ENCODE measurements at places on chromosomes 2 and 18. TPM values are rescaled to one million over a fixed set of nuclear protein-coding genes. Genes with fewer than 3 reads are reported as not detected.

DNA sequence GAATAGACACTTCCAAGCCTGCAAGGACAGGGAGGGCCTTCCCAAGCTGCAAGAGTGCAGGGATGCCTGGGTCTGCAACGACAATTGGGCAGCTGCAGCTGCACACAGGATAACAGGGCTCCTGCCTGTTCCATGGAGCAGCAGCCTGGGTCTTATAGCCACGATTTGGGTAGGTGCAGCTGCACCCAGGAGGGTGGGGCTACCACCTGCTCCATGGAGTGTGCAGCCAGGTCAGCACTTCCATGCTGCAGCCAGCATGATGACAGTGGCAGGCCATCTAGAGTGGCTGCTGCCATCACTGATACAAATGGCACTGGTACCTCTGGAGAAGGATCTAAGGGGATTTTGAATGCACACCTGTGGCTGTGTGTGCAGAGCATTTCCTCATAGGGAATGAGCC lies 528.5 kb downstream of the DSC3 start:
- no peaks in the 10 kb centered on the region for H3K4me1 ChIP-seq
- H3K27me3 ChIP-seq = no peaks in the 10 kb centered on the region
- no peak for DNase-seq

DNA sequence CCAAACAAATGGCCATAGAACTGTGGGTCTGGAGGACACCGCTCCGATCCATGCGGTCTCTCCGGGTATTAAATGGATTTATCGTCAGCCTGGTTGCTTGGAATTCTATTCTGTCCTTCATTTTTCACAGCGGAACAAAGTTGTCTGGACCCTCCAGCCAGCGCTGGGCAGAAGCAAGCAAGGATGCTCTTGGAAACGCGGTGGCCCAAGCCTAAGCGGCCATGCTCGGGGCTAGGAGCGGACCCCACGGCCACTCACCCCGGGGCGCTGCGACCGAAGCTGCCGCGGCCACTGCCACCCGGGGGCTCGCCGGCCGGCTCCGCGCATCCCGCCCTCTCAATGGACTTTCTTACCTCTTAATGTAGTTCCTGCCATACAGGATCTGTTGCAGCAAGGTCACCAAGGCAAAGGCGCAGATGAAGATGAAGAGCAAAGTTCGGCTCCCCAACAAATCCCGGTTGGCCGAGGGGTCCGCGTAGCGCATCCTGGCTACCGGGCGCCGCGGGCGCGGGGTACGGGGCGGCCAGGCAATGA lies 761 bp downstream of the ST8SIA5 start:
- no peak for DNase-seq
- peaks cover 16% of the 10 kb centered on the region for H3K4me1 ChIP-seq
- H3K27me3 ChIP-seq = peaks cover 17% of the 10 kb centered on the region
- H3K36me3 ChIP-seq = no peaks in the 10 kb centered on the region
- no peak overlapping the region for H3K27ac ChIP-seq
- H3K4me3 ChIP-seq = peak overlapping the region; percentile 37

DNA sequence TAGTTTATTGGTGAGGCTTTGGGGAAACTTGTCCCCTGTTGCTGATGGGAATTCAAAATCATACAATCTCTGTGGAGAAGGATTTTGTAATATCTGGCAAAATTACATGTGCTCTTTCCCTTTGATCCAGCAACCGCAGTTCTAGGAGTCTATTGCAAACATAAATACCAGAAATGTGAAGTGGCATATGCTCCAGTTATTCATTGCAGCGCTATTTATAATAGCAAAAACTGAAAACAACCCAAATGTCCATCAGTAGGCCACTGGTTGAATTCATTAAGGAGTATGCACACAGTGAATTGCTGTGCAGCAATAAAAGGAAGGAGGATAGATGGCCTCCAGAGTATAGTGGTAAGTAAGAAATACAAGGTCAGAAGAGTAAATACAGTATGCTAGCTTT lies 76.5 kb downstream of the HNRNPLL start:
- DNase-seq = no peak
- H3K27ac ChIP-seq = peak overlapping the region; percentile 25
- no peaks in the 10 kb centered on the region for H3K36me3 ChIP-seq
- H3K4me1 ChIP-seq = no peaks in the 10 kb centered on the region

GRCh38 chr2:240557808-240558207 lies at the start of gene ANKMY1:
Gene ANKMY1 (minus strand): TSS chr2:240557988. CDS start chr2:240557335, 653 bp downstream.
- H3K27me3 ChIP-seq = no peaks in the 10 kb centered on the region
- peak within 1 kb of the TSS; percentile 72 for H3K4me3 ChIP-seq
- H3K36me3 ChIP-seq = no peaks in the 10 kb centered on the region
- H3K4me1 ChIP-seq = peaks cover 42% of the 10 kb centered on the region
- no peak for DNase-seq

DNA sequence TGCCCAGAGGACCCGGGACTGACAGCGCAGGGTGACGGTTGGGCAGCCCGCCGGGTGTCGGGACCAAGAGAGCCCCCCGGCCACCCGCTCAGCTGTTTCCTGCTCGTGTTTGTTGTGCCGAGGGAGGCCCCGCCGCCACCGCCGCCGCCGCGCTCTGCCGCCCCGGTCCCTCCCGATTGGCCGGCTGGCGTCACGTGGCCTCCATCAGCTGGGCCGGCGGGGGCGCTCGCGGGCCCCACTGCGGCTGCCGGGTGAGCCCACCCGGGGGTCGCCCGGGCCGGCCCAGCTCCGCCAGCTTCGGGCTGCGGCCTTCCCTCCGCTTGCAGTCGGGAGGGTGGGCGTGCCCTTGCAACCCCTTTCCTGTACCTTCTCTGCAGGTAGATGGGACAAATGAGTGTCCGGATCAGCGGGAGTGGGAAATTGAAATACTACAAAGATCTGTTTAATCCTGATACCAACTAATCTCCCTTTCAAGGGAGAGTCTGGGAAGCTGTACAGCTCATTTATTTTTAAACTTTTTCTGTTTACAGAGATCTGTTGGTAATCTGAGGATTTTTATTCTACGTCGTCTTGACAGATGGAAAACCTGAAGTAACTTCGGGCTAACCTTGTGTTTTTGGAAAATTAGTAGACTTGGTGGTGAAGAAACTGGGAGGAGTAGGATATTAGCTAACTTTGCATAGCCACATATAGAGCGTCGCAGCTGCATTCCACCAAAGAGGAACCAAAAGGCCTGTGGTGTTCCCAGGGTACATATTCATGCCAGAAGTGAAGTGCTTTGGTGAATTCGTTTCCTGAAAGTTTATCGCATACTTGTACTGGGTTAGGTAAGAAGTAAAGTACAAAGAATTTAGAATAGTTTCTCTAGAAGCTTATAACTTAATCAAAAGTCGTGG lies 1.2 kb downstream of the YPEL5 start:
- peaks cover 27% of the 10 kb centered on the region for H3K4me1 ChIP-seq
- DNase-seq = no peak
- no peaks in the 10 kb centered on the region for H3K27me3 ChIP-seq
- peak overlapping the region; percentile 98 for H3K4me3 ChIP-seq

- H3K27me3 ChIP-seq = no peaks in the 10 kb centered on the region
- no peak for DNase-seq
- H3K27ac ChIP-seq = no peak overlapping the region
- H3K4me1 ChIP-seq = no peaks in the 10 kb centered on the region
- H3K4me3 ChIP-seq = no peak overlapping the region
Measured at GRCh38 chr2:23859983-23860382, 66.9 kb downstream of the ATAD2B start.

DNA sequence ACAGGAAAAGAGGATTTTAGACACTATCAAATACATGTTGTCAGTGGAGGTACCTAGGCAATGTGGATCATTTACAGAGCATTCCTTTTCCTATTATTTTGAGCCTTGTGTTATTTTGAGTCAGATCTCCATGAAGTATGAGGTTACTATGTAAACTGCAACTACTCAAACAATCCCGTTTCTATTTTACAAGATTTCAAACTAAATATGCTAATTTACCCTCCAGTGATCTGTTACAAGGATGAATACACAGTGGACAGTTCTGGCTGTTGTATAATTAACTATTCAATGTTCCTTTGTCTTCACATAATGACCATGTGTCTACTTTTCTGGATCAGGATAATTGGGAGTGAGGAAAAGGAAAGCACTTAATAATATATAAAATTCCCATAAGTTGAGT lies 4.6 kb downstream of the HOXD1 start:
- no peak overlapping the region for H3K27ac ChIP-seq
- peaks cover 99% of the 10 kb centered on the region for H3K27me3 ChIP-seq
- DNase-seq = no peak
- H3K4me3 ChIP-seq = no peak overlapping the region

DNA sequence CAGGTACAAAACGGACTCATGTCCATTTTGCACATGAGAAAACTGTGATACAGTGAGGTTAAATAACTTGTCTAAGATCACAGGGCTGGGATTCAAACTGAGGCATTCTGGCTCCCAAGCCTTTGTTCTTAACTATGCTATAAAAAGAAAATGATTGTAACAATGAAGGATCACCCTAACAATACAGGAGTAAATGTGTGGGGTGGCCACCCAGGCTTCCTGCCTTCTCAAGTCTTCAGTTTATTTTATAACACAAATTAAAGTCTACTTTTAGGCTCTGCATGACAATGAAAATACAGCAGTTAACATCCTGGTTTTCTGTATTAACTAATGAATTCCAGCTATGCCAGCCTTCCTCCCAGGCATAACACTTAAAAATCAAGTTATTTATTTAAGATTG lies 7.6 kb downstream of the WDFY1 start:
- H3K4me1 ChIP-seq = peaks cover 81% of the 10 kb centered on the region
- no peaks in the 10 kb centered on the region for H3K27me3 ChIP-seq

DNA sequence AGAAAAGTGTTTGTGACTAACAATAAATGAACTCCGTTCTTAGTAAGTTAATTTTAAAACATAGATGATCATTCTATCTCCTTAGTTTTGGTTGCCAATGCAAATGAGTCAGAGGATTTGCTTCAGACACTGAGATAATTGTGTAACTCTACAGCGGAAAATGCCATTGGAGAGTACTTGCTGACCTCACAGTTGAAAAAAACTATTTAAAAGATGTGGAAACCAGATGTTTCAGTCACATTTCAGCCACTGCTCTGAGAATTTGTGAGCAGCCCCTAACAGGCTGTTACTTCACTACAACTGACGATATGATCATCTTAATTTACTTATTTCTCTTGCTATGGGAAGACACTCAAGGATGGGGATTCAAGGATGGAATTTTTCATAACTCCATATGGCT lies at the start of gene TNFAIP6:
TNFAIP6 (plus strand) TSS at position 234 of the 400 bp plus-strand sequence; CDS start at position 309, 75 bp downstream.
- no peaks in the 10 kb centered on the region for H3K36me3 ChIP-seq
- no peaks in the 10 kb centered on the region for H3K27me3 ChIP-seq
- DNase-seq = no peak
- no peaks in the 10 kb centered on the region for H3K4me1 ChIP-seq
- no peak within 1 kb of the TSS for H3K27ac ChIP-seq

GRCh38 chr2:197001921-197002320 lies 75.4 kb upstream of the PGAP1 start:
- H3K27ac ChIP-seq = no peak overlapping the region
- DNase-seq = no peak
- H3K27me3 ChIP-seq = no peaks in the 10 kb centered on the region
- no peak overlapping the region for H3K4me3 ChIP-seq
- peaks cover 4% of the 10 kb centered on the region for H3K36me3 ChIP-seq
- no peaks in the 10 kb centered on the region for H3K4me1 ChIP-seq

DNA sequence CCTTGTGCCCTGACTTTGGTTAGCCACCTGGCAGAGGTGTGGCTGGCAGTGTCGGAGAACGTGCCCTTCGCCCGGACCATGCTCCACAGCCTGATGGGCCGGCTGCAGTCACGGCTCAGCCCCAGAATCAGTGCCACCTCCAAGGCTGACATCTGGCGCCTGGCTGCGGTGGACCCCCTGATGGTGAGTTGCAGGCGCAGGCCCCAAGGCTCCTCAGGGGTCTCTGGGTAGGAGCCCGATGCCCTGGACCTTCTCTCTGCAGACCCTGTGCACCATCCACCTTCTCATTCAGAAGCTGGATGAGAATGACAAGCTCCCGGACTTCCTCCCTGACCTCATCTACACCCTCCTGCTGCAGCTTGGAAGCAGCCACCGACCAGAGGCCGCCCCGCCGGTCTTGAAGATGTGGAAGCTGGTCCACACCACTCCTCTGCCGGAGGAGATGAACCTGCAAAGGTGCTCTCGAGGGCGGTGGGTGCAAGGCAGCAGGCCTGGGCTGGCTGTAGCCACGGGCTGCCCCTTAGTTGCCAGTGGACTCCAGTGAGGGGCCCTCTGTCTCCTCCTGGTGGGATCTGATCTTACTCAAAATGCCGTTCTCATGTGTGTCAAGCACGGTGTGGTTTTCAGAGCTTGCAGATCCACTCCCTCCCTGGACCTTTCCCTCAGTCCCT lies 32.1 kb downstream of the HJURP start:
- H3K4me1 ChIP-seq = no peaks in the 10 kb centered on the region
- H3K4me3 ChIP-seq = no peak overlapping the region
- no peak for DNase-seq
- no peaks in the 10 kb centered on the region for H3K27me3 ChIP-seq

DNA sequence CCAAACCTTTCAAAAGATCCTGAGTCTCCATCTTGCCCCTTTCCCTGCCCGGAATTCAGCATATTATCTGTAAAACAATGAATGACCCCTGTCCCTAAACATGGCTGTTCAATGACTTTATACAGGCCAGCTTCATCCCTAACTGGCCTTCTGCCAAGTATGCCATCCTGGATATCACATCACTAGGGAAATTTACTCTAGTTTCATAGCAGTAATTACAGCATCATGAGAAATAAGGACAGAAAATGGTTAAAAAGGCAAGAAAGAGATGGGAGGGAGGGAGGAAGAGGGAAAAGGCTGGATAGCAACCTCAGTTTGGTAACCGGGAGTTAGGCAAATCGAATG lies 4.4 kb downstream of the MBOAT2 start:
- no peak for DNase-seq
- H3K27ac ChIP-seq = no peak overlapping the region
- H3K4me3 ChIP-seq = no peak overlapping the region
- H3K36me3 ChIP-seq = no peaks in the 10 kb centered on the region

- no peaks in the 10 kb centered on the region for H3K36me3 ChIP-seq
- H3K4me3 ChIP-seq = no peak overlapping the region
- DNase-seq = no peak
- H3K4me1 ChIP-seq = peaks cover 25% of the 10 kb centered on the region
- no peak overlapping the region for H3K27ac ChIP-seq
- H3K27me3 ChIP-seq = no peaks in the 10 kb centered on the region
Measured at GRCh38 chr2:143399631-143400069, 270.4 kb downstream of the ARHGAP15 start.

DNA sequence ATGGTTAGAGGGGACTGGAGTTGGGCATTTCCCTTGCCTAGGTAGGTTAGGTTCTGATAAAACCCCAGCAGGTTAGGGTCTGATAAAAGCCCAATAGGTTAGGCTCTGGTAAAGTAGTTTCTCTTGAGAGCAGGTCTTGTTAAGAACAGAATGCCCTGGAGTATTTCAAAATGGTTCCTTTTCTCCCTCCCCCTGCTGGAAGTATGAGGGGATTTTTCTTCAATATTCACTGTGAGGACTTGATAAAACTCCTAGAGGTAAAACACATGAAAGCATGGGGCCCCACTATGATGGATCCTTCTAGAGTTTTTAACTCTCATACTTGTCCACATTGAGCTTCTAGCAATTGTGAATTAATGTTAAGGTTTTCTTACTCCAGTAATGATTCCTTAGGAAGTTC lies 27.6 kb downstream of the ANKAR start:
- no peaks in the 10 kb centered on the region for H3K4me1 ChIP-seq
- H3K27me3 ChIP-seq = no peaks in the 10 kb centered on the region
- H3K27ac ChIP-seq = no peak overlapping the region
- H3K4me3 ChIP-seq = no peak overlapping the region
- H3K36me3 ChIP-seq = no peaks in the 10 kb centered on the region

Gene RFTN2
- not detected for total RNA-seq

Gene CERKL
- total RNA-seq = 0.15 TPM

Gene IL1RN
- 1,093 TPM for total RNA-seq

Gene LBX2
- not detected for total RNA-seq

Gene RGPD4
- not detected for total RNA-seq

Gene ZNF521
- 4.7 TPM for total RNA-seq

Gene ALK
- total RNA-seq = not detected

Gene KIF5C
- total RNA-seq = 0.41 TPM

Gene MARCO
- 1.6 TPM for total RNA-seq

Gene MC4R
- total RNA-seq = not detected

Gene KCNE4
- 0.44 TPM for total RNA-seq

Gene DPYSL5
- total RNA-seq = not detected

Gene TTLL4
- total RNA-seq = 14.0 TPM
